Heart right ventricle (tissue), 16 donors: ENCODE measurements at places on chromosomes 7 and 10. TPM values are rescaled to one million over a fixed set of nuclear protein-coding genes. Genes with fewer than 3 reads are reported as not detected.

DNA sequence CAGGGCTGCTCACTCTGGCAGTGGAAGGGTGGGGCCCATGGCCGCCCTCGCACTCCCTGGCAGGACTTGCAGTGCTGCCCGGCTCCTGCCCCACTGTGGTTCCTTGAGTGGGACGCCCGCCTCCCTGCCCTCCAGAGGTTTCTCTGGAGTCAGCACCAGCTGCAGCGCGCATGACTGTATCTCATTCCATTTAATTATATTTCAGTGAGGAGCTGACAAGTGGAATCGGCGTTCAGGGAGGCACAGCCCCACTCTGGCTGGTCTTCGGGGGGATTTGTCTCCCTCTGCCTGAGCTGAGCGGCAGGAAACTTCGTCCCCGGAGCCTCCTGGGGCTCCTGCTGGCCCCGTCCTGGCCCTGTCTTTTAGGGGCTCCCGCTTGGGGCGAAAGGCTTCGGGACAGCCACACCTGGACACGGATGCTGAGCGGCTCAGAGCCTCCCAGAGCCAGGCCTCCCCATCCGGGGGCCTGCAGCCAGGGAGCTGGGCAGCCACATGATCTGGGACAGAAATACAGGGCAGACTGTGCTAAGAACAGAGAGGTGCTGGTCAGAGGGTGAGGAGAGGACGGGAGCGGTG, 75.3 kb upstream of the NKX6-2 start:
- DNase-seq, result peak; percentile 2

The KCP gene
- 0.23 TPM for polyA plus RNA-seq

The C10orf53 gene
- not detected for polyA plus RNA-seq

The TRIL gene
- 0.59 TPM for polyA plus RNA-seq

The GRID2IP gene
- polyA plus RNA-seq, result 0.01 TPM
